GM13977 (cell line): ENCODE measurements at places on chromosomes 1 and 21.
A peak's percentile ranks its signal among the peaks of the same experiment; 100 is the strongest.

GRCh38 chr1:174156437-174156836 lies 2.9 kb upstream of the RABGAP1L start:
- no peak for DNase-seq

GRCh38 chr1:83901547-83902155 lies 97.3 kb downstream of the TTLL7 start:
- no peak for DNase-seq

GRCh38 chr1:182257369-182258063 lies 134.1 kb downstream of the GLUL start:
- DNase-seq: no peak

- DNase-seq: no peak
Measured at GRCh38 chr1:48536477-48536876, 64.5 kb upstream of the SPATA6 start.

DNA sequence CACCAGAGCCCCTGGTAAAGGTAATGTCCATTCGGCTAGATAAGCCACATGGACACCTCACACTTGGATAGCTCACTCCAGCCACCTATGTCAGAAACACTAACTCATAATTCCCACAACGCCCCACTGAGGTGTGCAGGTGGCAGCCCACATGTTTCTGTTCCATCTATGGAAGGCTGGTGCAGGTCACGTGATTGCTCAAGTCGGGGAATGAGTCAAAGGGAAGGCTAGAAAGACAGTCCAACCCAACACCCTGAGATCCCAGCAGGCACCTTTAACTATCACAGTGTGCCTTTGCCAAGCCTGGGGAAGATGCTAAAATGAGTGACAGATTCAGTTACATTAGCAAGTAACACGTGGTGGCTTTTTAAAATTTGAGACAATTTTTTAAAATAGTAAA lies 45.3 kb upstream of the KCNE1 start:
- DNase-seq: no peak

- DNase-seq: no peak
Measured at GRCh38 chr1:16181887-16182719, 26.2 kb upstream of the EPHA2 start.

GRCh38 chr1:3175486-3175885 lies 106.5 kb downstream of the PRDM16 start:
- no peak for DNase-seq

GRCh38 chr1:52296345-52296744 lies 69.7 kb downstream of the CC2D1B start:
- peak; percentile 72 for DNase-seq

- no peak for DNase-seq
Measured at GRCh38 chr1:102861247-102861646, 247.1 kb downstream of the COL11A1 start.

DNA sequence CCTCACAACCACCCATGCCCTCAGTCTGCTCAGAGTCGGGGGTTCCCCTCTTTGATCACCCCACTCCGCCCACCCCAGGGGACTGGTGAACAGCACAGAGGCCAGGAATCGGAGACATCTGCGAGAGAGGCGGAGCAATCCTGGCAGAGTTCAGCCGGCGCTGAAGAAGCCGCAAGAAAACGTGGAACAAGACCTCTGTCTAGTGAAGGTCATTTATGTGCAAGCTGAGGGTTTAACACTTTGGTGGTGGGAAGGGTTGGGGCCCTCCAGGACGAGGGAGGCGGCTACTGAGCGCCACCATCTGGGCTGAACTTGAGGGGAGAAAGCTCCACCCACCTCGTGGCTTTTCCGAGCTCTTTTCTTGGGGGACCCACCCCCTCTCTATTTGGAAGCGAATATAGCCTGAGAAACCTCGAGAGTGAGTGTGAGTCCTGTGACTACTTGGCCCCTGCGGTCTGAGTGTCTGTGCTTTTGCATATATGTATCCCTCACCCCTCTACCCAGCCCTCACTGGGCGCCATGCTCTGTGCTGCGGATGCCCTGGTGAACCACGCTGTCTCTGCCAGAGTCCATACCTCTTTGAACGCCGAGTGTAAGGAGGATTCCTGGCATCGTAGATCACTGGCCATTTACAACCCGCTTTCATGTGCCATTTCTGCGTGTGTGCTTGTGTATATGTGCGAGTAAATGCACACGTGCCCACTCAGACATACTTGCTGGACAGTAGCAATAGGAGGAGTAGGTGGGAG lies 1.2 kb upstream of the EPHA10 start:
- DNase-seq: no peak

GRCh38 chr1:174131032-174131638 lies 28.2 kb upstream of the RABGAP1L start:
- DNase-seq: no peak

DNA sequence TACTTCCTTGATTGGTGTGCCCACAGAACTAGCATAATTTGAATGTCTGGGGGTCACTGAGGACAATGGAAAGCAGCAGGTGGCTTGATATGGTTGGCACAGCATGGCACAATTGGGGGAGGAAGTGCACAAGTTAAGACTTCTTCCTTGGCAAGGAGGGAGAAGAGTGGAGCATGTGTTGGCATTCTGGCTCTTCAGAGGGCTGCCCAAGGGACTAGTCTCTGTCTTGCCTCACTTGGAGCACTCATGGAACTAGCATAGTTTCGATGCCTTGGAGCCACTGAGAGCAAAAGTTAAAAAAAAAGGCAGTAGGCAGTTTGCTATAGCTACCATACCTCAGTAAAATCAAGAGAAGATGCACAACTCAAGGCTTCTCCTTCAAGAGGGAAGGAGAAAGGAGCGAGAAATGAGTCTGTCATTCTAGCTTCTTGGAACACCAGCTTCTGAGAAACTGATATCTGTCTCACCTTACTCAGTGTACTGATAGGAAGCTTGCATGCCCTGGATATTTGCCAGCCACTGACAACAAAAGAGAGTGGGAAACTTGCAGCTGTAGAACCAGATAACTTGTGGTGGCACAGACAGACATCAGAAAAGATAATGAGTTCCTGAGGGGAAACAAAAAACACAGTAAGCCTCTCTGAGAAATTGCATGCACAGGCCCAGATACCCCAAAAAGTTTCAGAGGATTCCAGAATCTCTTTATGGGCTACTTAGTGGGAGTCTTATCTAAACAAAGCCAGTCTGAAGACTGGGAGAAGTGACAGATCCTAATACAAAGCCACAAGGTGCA lies 207.5 kb upstream of the SAMSN1 start:
- no peak for DNase-seq

- DNase-seq: no peak
Measured at GRCh38 chr1:168676029-168676812, 52.8 kb downstream of the DPT start.

- DNase-seq: no peak
Measured at GRCh38 chr1:77642196-77642595, 40.3 kb downstream of the ZZZ3 start.

GRCh38 chr1:209829716-209830115 lies 1.9 kb downstream of the UTP25 start:
- DNase-seq: no peak

DNA sequence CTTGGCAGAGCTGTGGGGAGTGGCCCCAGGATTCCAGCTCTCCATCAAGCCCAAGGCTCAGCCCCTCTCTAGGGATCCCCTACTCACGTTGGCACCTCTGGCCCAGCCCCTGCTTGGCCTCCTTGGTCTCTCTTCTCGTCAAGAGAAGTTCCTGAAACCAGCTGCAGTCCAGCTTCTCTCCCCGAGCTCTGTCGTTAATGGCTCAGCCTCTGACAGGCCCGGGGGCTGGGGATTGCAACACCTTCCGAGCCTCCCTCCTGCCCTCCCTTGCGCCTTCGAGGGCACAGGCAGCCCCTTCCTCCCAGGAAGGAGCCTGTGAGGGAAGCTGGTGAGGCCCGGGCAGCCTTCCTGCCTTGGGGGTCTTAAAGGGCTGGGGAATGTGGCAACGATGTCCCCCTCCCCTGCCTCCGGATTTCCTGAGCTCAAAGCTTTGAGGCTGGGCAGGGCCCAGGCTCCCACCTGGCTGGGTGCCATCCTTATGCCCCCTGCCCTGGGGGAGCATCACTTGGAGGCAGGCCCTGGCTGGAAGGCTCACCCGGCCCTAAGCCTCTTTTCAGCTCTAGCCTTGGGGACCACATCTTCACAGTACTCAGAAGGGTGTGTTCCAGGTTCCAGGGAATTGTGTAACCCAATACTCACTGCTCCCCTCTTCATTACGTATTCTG lies at the start of gene CSF3R:
CSF3R (minus strand) TSS at position 190 of the 665 bp plus-strand sequence. CDS start 3,417 bp downstream, outside the sequence.
- no peak for DNase-seq

DNA sequence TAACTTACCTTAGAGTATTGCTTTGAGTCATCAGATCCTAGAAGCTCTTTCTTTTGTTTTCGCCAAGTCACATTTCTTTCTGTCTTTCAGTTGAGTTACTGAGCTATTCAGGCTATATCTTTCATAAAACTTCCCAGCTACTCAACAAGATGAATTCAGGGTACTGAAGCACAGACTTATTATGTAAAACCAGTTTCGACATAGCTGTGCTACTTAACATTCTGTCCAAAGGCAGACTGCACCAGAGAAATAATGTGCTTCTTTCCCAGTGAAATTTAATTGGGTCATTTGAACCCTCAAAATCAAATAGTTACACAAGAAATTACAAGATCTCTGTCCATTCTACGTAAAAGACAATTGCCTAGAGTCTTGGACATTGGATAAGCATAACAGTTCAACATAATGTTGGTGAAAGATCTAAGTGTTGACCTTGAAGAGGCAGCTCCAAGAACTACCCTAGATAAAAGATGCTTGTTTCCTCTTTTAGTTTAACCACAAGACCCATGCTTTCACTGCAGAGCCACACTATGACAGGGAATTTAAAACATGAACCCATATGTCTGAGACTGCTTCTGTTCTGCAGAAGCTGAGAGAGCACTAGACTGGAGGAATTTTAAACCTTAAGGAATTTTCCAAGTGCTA lies 163.2 kb downstream of the LRRC40 start:
- no peak for DNase-seq

- DNase-seq: no peak
Measured at GRCh38 chr1:29379443-29380073, 143.2 kb downstream of the PTPRU start.

DNA sequence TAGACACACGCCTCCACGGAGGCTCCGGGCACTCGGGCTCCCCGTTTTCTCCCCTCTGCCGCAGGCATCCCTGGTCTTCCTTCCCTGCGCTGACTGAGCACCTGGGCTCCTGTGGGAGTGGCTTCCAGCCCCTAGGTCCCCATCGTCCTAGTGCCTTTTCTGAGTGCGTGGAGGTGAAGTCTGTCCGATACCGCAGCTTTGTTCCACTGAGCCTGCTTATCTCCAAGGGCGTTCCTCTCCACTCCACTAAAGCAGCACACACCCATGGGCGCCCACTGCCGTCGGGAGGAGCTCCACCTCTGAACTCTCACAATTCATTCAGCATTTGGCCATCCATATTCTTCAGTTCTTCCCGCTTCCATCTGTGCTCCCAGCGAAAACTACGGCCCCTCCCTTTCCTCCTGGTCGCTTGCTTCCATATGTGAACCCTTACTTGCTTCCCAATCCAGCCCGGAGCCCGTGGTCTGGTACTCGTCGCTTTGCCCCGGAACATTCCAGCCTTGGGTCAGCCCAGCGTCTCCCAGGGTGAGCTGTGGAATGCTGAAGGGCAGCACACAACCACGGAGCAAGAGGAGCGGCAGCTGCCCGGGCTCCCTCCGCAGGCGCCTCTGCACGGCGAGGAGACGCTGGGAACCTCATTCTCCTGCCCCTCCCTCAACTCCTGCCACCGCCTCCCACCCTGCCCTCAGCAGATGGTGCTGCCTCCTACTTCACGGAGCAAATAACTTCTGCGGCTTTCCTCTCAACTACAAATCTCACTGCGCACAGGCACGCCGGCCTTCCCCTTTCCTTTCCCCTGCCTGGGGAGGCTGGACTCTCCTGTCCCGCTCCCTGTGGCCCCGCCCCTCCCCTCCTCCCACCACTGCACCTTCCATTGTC lies 27.5 kb downstream of the ATP8B2 start:
- peak; percentile 53 for DNase-seq

DNA sequence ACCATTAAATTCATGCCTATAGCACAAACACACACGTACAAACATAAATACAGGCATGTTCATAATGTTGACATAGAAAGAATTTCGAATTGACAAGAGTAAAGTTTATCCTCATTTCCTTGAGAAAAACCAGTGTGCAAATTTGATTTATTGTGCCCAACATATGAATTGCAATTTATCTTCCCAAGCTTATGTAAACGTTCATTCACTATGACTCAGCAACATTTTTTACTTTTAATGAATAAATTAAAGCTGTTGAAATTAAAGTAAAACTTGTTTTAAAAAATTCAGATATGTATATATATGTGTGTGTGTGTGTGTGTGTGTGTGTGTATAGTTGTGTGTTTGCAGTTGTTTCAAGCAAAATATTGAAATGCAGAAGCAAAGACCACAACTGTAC lies 1067.9 kb downstream of the BRINP3 start:
- no peak for DNase-seq

GRCh38 chr1:84427250-84428188 lies 29.2 kb downstream of the DNASE2B start:
- DNase-seq: no peak

DNA sequence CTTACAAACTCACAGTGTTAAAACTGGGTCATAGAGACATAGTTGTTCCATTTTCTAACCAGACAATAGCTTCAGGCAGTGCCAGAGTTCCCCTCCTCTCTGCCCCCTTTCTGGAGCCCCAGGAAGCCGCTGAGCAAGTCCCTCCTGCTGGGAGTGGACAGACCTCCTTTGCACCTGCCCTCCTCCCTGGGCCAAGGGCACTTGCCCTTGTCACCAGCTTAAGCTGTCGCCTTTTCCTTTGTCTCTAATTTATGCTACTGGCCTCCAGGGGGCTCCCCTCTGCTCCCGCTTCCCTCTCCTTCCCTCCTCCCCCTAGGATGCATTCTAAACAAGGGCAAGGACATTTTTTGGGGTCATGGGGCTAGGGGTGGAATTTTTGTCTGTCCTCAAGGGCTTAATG lies 182.4 kb downstream of the MIS18A start:
- DNase-seq: no peak

DNA sequence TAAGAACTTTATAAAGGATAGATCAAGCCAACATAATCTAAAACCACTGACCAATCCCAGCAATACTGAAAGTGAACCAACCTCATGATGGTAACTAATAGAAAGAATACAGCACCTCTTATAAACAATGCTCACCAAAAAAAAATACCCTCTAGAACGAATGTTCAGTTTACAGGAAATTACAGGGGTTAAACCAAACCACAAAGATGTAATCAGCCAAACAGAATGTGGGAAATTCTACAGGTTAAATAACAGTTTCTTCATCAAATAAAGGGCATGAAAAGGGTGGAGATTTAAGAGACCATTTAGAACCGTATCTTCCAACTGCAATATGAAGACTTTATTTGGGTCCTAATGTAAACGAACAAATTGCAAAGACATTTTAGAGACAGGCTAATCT lies 30.4 kb downstream of the ARID4B start:
- DNase-seq: peak; percentile 33

DNA sequence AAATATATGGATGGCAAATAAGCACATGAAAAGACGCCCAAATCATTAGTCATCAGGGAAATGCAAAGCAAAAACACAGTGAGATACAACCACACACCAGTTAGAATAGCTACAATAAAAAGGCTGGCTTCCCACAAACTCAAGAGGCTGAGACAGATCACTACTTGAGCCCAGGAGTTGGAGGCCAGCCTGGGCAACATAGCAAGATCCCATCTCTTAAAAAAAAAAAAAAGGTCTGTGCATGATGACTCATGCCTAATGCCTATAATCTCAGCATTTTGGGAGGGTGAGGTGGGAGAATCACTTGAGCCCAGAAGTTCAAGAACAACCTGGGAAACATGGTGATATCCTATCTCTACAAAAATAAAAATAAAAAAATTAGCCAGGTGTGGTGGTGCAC lies 19.8 kb downstream of the LDLRAD1 start:
- no peak for DNase-seq
